Pulmonary artery endothelial cell (primary cell): ENCODE measurements at places on chromosomes 4 and X. TPM values are rescaled to one million over a fixed set of nuclear protein-coding genes. Genes with fewer than 3 reads are reported as not detected.

GRCh38 chrX:109934935-109935334 lies 68.0 kb upstream of the TMEM164 start:
- DNase-seq, result no peak

DNA sequence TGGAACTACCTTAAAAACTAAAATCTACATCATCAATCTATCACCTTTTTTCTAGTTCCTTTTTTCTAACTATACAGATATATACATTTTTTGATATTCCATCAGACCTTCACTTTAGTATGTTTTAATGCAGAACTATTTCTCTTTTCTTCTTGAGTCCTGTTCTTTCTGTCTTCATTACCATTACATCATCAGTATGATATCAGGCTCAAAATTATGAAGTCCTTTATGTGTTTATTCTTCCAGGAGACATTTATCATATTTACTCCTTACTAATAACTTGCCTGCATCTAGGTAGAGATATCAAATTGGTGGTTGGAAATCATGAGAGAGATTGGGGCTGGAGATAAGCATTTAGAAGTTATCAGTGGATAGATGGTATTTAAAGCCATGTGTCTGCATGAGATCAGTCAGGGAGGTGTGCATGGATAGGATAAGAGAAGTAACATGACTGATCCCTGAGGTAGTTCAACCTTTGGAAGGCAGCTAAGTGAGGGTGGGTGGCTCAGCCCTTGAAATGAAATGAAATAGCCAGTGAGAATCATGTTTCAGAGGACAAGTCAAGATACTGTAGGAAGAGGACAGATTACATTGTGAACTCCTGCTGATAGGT lies 43.1 kb downstream of the MRPL1 start:
- DNase-seq, result no peak

DNA sequence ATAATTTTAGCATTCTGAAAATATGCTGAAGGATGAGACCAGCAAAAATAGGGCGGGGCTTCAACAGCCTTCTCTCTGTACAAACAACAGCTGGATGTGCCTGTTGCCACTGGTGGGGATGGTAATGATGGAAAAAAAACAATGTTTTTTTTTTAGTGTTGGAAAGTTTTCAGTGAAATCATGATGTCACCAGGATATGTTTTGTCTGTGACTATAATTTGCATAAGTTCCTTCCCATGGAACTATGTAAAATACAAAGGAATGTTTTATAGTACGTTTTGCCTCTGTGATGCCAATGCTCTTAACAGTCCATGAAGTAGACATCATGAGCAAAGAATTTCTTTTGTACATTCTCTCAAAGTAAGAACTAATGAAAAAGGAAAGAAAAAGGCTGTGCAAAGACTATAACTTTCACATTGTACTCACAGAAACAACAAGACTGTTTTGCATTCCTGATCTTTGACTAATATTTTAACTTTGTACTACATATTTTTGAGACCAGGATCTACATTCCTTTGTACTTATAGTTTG lies 589.7 kb downstream of the SPRY1 start:
- DNase-seq, result peak; percentile 94

Gene VEGFD
- total RNA-seq, result 0.20 and 0.28 TPM in 2 replicates

Gene RTL9
- not detected in 2 replicates for total RNA-seq

DNA sequence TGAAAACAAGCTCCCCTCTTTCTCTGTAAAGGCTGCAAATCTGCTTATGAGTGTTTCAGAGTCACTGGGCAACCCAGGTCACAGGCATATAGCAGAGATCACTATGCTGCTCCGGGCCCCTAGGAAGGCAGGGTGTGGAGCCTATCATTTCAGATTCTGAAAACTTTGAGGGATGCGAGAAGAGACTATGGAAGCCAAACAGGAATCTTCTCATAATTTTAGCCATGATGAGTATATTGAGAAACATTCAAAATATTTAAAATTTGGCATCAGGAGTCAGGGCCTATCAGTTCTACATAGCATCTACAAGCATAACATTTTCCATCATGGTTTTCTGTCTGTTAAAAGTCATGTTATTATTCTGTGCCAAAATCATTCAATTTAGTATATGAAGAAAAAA lies 61.7 kb upstream of the ATXN3L start:
- no peak for DNase-seq

Gene CFAP99
- 0.04 TPM in 1 of 2 replicates, not detected in the other for total RNA-seq

Gene SPANXC
- total RNA-seq, result not detected in 2 replicates

Gene GPRASP1
- 1.1 and 1.4 TPM in 2 replicates for total RNA-seq

GRCh38 chr4:177047070-177047850 lies 254.5 kb upstream of the VEGFC start:
- peak; percentile 27 for DNase-seq

DNA sequence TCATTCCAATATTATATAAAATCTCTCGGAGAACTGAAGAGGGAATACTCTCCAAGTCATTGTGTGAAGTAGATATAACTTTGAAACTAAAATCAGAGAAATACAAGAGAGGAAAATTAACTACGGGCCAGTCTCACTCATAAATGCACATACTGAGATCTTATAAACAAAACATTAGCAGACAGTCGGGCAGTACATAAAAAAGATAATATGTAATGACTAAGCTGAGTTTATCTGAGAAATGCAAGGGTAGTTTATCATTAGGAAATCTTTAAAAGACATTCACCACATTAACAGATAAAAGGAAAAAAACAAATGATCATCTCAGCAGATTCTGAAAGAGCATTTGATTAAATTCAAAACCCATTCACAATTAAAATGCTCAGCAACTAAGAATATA lies 116.7 kb downstream of the NYX start:
- DNase-seq, result no peak

Gene FMR1
- 27.4 and 32.2 TPM in 2 replicates for total RNA-seq

Gene HELQ
- 12.2 and 18.0 TPM in 2 replicates for total RNA-seq
